ENCODE measurements at places on chromosomes 12 and 14.

DNA sequence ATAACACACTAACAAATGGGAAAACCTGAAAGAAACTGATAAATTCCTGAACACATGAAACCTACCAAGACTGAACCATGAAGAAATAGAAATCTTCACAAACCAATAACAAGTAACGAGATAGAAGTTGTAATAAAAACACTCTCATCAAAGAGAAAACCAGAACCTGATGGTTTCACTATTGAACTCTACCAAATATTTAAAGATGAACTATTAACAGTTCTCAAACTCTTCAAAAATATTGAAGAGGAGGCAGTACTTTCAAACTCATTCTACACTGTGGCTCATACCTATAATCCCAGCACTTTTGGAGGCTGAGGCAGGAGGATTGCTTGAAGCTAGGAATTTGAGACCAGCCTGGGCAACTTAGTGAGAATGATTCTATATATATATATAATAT is 48.4 kb upstream of the TMTC2 start:
- DNase-seq: no peak

- DNase-seq: no peak
These were observed 313.5 kb upstream of the KITLG start for GRCh38 chr12:88893801-88894200.

DNA sequence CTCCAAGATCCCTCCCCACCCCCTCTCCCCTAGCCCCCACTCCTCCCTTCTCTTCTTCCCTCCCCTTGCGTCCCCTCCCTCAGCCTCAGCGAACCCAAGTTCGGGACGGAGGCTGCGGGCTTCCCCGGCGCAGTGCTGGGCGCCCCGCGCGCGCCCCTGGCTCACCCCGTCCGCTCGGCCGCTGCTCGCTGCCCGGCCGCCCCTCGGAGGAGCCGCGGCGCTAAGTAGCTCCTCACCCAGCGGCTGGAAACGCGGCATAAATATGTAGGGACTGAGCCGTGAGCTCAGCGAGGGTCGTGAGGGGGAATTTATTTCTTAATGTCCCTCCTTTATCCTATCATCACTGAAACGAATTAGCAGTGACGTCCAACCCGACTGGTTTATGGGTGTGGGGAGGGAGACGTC is at the start of gene NOS1:
Gene NOS1 (minus strand): TSS at position 280 of the 405 bp plus-strand sequence. CDS start 30,557 bp downstream, outside the sequence.
- no peak for DNase-seq

DNA sequence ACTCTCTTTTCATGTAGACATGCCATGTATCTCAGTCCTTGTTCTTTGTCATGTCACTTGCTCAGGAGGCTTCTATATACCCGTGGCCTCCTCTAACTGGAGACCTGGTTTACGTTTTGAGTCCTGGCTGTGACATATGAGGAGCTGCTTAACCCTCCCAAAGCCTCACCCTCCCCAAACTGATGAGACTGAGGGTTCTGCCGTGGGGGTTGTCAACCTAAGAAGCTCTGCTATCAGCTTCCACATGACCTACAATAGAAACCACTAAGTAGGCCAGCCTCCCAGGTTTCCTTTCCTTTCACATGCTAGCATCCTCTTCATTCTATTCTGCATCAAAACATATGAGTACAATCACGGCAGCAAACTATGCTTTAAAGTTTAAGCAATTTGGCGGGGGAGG is 76.8 kb upstream of the WSCD2 start:
- DNase-seq: no peak

DNA sequence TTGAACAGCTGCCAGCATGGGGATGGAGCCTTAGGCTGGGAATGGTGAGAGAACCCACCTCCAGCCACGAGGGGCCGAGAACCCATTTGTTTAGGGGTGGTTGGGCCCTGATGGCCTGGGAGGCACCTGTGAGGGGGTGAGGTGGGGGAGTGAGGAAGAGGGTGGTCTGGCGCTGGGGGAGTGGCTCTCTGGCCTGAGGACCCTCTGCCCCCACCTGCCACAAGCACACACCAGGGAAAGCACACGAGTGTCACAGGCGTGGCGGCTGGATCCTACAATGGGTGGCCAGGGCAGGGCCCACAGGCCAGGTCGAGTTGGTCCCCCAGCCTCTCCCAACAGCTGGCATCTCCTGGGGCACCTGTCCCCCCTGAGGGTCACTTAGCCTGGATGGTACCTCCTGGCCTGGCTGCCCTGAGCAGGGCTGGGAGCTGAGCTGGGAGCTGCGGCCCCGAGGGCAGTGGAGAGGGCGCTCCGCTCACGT is 340.5 kb downstream of the TMEM121 start:
- peak; percentile 14 for DNase-seq

DNA sequence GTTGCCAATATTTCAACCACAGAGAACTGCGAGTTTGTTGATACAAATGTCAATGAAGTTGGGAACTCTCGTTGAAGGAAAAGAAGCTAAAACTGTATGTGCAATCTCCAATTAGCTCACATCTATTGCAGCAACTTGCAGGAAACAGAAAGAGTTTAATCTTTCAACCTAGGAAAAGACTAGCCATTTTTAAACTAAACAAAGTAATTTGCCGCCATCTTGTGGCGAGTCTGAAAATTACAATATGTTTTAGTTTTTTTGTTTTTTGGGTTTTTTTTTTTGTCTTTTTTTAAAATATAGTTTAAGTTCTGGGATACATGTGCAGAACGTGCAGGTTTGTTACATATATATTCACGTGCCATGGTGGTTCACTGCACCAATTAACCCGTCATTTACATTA is 131.2 kb upstream of the FOXG1 start:
- DNase-seq: no peak

GRCh38 chr14:75188520-75189268 is 12.3 kb upstream of the TMED10 start:
- no peak for DNase-seq
